Activated naive CD4-positive, alpha-beta T cell treated with anti-CD3 and anti-CD28 coated beads, Interleukin-2, amount 50 U/mL, for 16 hours (primary cell): ENCODE measurements at places on chromosomes 1 and 21.
A peak's percentile ranks its signal among the peaks of the same experiment; 100 is the strongest.

- DNase-seq, result peak; percentile 48
Measured at GRCh38 chr1:234322979-234323378, 50.3 kb upstream of the COA6 start.

GRCh38 chr1:173367136-173367535 lies 110.0 kb upstream of the PRDX6 start:
- no peak for DNase-seq

GRCh38 chr1:114342376-114342775 lies 168.6 kb downstream of the TRIM33 start:
- DNase-seq, result no peak

DNA sequence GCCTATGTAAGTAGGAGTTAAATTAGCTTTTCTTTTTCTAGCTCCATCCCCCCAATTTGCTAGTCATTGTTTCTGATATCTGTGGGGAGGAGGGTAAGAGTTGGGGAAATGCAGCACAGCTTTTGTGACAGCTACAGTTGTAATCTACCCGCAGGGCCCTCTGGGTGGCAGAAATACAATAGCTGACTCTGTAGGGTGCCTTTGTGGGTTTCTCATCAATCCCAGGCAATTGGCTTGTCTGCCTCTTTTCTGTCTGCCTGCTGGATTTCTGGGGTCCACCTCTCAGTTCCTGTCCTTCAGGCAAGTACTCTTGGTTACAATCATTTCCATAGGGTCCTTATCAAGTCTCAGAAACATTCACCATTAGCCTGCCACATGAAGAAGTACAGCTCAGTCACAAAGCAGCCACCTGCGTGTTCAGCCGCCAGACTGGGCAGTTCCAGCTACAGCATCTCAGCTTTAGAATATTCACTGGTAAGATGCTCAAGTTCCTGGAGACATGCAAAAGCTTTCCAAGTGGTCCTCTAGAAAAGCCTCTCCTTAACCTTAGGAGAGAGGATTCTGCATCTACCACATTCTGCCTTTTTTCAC lies 19.2 kb upstream of the SLC44A5 start:
- no peak for DNase-seq

DNA sequence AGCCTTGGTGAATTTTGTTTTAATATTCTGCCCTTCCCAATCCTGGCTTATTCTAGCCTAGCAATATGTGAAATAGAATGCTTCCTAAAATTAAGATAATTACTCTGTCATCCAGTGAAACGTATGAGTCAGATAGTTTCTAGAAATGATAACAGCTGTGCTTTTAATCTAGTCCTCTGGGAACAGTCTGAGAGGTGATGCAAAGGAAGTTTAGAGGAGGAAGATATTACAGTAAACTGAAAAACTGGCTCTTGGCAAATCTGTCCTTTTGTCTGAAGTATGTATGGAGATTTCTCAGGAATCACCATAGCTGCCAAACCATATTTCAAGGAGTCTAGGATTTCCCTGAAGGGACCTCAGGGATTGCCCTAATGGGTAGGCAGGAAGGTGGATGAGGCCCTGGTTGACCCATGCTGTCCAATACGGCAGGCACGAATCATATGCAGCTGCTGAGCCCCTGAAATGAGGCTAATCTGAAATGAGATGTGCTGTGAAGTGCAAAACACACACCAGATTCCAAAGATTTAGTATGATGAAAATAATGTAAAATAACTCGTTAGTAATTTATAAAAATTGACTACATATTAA lies 70.8 kb upstream of the LBR start:
- no peak for DNase-seq

DNA sequence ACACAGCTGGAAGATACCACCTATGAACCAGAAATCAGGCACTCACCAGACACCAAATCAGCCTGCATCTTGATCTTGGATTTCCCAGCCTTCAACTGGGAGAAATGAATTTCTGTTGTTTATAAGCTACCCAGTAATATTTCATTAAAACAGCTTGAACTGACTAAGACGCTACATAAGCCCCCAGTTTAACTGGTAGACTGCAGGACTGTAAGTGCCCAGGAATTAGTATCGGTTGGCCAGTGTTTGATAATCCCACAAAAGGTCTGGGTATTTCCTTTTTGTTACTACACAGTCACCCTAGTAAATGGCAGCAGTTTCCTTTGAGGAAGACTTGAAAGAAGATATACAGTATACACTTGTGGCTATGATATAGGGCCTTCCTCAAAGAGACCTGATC lies 7.3 kb upstream of the SLC35D1 start:
- no peak for DNase-seq

- no peak for DNase-seq
Measured at GRCh38 chr1:112057736-112058135, 68.3 kb upstream of the KCND3 start.

DNA sequence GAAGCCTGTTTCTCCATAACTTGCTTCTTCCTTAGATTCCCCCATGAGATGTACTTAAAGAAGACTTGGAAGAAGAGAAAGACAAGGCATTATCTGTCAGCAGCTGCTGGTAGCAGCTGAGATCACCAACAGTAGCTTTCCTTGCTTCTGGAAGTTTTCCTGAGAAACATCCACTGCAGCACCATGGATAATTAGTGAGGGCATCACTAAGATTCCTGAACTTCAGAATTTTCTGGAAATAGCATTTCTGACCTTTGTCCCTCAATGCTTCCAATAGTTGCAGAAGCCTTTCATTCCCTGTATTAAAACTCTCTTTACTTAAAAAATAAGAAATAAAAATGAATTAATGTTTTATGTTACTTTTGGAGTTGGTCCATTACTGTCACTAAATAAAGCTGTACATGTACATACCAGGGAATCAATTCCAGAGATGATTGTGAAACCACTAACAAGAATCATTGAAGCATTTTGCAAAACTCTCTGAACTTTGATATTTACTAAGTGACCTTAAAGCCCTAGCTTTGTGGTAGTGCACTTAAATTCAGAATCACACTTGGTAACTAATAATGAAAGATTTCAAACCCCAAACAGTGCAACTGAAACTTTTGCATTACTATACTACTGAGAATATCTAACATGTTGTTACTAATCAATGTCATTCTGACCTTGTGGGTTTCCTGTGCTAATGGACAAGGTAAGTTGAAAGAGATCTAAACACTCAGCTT lies at the start of gene CFHR4:
CFHR4 (plus strand) TSS at position 538 of the 725 bp plus-strand sequence; CDS start at position 637, 99 bp downstream.
- DNase-seq, result no peak

DNA sequence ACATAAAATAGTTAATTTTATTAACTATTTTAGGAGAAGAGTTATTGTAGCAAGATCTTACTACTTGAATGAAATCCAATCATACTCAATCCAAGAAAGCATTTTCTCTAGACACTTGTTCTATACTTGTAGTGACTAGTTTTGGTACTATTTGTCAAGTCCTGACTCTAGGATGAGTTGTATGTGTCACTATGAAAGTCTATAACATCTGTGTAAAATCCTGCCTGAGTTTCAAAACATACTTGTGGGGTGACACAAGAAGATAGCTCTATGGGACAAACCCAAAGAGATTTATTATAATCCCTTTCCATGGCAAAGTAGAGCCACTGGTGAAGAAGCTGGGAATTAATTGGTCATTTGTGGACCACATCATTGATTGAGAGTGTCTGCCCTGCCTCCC lies 1042.2 kb upstream of the ADGRL4 start:
- DNase-seq, result no peak

GRCh38 chr1:71640116-71640515 lies 559.3 kb upstream of the ZRANB2 start:
- no peak for DNase-seq

DNA sequence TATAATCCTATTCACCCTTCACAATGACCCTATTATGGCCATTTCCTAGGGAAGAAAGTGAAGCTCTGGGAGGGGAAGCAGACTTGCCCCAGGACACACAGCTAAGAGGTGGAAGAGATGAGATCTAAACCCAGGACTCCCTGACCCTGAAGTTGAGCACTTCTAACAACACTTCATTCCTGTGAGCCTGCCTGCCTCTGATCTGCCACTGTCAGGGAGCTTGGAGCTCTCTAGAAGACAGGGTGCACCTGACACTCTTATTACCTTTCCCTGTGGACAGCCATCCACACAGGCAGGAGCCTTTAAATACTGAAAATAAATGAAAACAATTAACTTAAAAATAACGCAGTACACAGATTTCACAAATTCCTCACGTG lies 599 bp downstream of the MKNK1 start:
- DNase-seq, result no peak

- DNase-seq, result peak; percentile 51
Measured at GRCh38 chr1:30929135-30929889, 20.8 kb upstream of the SDC3 start.

- DNase-seq, result no peak
Measured at GRCh38 chr1:185044387-185044786, 971 bp upstream of the RNF2 start.

GRCh38 chr1:81802457-81802706 lies 1.6 kb downstream of the ADGRL2 start:
- no peak for DNase-seq

DNA sequence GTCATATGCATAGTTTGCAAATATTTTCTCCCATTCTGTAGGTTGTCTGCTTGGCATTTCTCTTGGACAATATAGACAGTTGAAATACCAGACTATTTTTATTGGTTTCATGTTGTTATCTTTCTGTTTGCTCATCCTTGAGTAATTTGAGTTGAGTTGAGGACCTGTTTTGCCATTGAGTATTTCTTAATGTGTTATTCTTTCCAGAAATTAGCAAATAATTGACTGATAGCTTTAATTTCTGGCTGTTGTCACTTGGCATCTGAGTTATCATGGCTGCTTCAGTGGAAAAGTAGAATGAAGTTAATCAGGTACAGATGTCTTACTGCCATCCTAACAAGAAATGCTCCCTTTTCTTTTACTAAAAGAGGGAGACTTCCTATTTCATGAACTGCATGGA lies 264.8 kb upstream of the DUSP10 start:
- DNase-seq, result no peak

DNA sequence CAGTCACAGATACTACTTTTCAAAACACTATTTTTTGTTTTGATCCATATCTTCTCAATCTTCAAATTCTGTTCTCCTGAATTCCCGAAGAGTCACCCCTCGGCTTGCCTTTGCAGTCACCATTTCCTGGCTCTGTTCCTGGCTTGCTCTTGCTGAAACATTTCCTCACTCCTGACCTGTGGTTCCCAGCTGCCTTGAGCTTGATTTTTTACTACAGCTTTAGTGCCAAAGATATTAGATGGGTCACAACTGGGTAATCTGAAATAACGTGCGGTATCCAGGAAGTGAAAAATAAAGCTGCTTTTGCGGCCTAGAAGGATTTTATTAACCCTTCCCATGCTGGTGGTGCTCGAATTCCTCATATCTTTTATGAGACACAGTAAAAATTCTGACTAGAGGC lies 318.8 kb downstream of the PCP4 start:
- DNase-seq, result no peak

DNA sequence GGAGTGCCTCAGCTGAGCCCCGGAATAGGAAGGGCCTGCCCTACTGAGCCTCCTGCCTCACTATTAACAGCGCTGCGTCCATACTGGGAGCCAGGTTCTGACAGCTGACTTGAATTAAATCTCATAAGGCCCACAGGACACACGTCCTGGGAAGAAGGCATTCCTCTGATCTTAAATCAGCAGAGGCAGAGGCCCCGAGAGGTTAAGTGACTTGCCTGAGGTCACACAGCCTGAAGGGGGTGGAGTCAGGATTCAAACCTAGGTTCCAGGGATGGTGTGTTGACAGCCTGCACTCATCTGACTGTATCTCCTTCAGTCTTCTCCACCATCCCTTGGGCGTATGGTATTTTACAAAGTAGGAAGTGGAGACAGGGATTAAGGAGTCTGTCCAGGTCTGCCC lies 79.8 kb downstream of the AJAP1 start:
- DNase-seq, result no peak

GRCh38 chr1:21531241-21531640 lies 22.0 kb downstream of the ALPL start:
- DNase-seq, result no peak

DNA sequence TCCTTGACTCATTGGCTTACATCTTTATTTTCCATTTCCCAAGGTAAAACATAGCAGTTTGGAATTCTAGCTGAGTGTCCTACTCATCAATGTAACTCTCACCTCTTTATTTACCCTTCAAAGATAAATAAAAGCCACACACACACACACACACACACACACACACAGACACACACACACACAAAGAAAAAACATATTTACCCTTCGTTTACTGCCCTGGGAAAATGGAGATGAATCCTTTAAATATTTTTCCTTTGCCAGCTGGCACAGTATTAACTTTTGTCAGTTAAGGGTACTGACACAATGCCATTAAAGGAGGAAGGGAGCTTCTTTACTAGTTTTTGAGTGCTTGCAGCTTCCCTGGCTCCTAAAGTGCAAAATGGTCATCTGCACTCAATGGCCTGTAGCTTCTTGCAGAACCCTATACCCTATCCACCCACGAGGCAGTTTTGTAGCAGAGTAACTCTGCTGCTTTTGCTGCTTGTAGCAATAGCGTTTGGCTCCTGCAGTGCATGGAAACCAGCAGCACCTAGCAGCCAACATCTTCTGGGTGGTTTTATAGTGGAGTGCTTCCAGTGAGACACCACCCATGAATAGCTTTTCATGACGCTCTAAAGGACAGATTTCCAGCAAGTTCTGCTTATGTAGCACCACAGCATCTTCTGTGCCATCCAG lies 103.7 kb downstream of the HS2ST1 start:
- no peak for DNase-seq

- DNase-seq, result peak; percentile 22
Measured at GRCh38 chr1:116514708-116515525, 55.9 kb downstream of the CD58 start.

- no peak for DNase-seq
Measured at GRCh38 chr1:52709016-52709415, 10.9 kb upstream of the COA7 start.

DNA sequence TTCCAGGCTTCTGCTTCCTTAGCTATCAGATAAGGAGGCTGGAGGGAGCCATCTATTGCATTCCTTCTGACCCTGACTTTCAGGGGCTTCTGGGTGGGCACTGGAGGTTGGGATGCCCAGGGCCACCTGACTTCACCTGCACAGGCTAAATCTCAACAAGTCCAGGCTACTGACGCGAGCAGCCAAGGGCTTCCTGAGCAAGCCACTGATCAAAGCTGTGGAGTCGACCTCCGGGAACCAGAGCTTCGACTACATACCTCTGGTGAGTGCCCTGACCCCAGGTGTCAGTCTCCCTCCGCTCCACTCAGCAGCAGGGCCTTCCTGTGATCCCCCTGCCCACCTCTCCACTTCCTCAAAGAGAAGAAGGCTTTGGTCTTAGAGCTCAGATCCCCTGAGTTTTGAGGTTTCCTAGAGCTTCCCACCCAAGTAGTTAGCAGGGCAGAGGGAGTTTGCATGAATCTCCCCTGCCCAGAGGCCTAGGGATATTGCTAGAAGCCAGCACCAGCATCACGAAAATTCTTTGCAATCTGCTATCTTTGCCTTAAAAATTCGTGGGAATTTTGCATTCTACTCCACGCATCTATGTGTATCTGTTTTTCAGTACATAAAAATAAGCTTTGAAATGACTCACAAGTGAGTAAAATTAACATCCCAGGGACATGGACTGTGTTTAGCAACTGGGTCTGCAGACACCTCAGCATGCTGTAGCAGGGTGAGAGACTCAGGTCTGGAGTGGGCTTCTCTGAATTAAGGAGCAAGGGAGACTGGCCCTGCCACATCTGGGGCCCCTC lies 61.4 kb downstream of the VWA5B1 start:
- DNase-seq, result no peak
